ENCODE measurements at places on chromosomes 5 and 9. TPM values are rescaled to one million over a fixed set of nuclear protein-coding genes. Genes with fewer than 3 reads are reported as not detected.

DNA sequence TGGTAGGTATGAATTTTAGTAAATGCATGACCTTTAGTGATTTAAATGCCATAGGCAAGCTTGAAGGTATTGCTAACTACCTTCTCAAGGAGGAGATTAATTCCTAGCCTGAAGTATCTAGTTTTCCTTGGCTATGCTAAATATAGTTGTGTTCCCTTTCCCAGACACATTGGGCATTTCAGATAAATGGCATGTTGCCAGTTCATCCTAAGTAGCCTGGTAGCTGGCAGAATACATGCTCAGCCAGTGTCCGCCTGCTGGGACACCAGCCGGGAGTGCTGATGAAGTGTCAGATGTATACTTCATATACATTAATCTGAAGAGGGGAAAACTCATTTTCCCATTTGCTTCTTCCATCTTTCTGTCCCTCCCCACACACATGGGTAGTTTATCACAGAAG is 196.9 kb downstream of the MAST4 start:
- DNase-seq, result no peak

DNA sequence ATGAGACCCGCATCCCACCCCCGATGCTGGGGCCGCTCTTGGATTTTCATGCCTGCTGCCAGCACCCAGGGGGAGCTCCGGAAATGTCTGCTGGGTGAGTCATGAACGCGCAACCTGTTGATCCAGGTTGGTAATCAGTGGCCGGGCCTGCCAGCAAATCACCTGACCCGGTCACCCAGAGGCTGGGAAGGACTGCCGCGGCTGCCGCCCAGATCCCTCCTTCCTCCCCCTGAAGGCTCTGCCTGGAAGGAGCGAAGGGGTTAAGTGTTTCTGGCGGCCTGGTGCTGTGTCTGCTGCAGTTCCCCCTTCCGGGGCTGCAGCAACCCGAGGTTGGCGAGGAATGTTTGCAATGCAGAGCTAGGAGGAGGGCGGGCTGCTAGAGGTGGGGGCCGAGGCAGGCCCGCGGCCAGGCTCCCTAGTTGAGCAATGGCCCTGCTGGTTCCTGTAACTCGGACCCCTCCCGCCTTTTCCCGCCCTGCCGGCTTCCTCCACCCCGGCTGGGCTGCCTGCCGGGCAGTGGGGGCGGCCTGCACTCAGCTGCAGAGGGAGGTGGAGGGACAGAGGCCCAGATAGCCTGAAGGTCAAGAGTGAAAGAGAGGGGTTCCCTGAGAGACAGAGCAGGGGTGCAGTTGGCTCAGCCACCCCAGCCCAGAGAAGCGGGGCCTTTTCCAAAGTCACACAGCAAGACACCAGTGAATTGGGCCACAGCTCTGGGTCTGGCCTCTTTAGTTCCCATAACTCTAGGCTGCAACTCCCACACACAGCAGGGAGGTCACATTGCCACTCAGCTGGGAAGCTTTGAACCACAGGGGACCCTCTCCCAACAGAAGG is 156.3 kb upstream of the IER5L start:
- no peak for DNase-seq

GRCh38 chr5:56745864-56746263 is 69.5 kb upstream of the MAP3K1 start:
- no peak for DNase-seq

GRCh38 chr5:180117000-180117725 is 45.6 kb upstream of the RNF130 start:
- no peak for DNase-seq

GRCh38 chr5:152631221-152631620 is 226.1 kb upstream of the NMUR2 start:
- no peak for DNase-seq

DNA sequence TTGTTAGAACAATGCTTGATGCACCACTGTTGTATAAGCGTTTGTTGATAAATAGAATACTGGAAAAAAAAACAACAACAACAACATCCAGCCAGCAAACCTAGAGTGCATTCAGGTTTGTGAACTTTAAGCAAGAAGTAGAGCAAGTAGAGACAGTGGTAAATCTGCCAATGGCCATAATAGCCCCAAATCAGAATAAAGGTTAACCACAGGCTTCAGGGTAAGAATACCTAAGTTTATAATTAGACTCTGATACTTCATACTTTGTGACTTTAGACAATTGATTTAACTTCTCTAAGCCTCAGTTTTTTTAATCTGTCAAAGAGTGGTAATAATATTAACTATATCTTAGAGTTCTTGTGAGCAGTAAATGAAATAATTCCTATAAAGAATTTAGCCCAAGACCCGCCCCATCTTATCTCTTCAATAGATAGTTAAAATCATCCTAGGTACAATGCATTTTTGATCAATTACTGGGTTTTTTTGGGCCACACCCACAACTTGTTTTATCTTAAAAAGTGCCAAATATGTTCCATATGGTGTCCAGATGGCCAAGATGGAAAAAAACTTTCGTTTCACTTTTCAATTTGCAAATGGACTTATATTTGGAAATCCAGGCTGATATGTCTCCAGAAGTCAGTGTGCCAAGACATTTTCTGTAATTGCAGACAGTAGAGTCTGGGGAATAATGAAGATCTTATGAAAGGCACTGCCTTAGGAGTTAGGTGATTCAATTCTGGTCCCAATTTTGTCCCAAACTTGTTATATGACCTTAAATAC is 24.5 kb upstream of the DPYSL3 start:
- DNase-seq, result no peak

- no peak for DNase-seq
Observed at GRCh38 chr9:35659340-35659739, 1.2 kb downstream of the CCDC107 start.

DNA sequence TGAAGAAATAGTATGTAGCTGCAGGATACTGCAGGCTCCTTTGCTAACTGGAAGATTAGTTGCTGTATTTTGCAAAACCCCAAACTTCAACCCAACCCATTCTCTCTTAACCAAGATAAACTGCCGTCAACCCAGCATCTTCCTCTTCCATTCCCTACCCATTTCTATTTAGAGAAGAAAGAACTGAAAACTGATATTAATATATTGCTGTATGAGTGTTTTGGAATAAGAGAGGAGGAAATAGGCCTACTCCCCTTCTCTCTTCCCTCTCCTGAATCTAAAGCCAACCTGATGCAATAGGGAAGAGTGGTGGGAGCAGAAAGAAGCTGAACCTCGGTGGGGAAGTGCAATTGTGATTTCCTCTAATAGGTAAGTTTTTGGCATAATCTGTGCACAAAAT is 83.7 kb downstream of the TMEM215 start:
- no peak for DNase-seq

PPP3R2 gene
- not detected for total RNA-seq

AMBP gene
- total RNA-seq, result not detected
